ENCODE measurements at places on chromosomes 2 and 18.

- DNase-seq = no peak
Measured at GRCh38 chr18:46213295-46213694, 109.1 kb downstream of the HAUS1 start.

DNA sequence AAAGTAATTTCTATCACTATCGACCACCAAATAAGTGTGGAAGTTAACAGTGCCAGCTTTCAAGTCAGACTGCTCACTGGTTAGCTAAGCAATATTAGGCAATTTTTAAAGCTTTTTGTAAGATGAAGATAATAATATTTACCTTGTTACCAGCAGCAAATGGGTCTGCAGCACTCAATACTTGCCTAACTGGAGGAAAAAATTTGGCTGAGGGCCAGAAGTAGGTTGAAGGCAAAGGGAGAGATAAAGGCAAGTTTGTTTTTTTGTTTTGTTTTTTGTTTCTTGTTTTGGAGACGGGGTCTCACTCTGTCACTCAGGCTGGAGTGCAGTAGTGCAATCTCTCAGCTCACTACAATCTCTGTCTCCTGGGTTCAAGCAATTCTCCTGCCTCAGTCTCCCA, 675.9 kb downstream of the DPP10 start:
- DNase-seq = no peak

- no peak for DNase-seq
Measured at GRCh38 chr18:61765097-61765496, 127.7 kb downstream of the RNF152 start.

DNA sequence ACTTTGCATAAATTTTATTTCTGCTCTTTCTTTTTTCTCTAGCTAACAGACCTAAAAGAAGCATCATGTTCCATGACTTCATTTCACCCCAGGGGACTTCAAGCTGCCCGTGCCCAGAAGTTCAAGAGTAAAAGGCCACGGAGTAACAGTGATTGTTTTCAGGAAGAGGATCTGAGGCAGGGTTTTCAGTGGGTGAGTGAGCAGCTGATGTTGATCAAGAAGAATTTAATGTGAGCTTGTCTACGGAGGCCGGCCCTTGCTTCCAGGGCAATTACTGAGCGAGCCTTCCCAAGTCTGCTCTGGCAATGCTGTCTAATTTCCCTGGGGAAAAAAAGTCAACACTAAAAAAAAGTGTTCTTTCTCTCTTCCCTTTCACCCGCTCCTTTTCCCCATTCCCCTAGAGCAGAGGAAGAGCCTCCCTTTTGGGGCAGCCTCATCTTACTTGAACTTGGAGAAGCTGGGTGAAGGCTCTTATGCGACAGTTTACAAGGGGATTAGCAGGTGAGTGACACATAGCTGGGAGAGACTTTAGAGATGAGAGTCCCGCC, 1.2 kb downstream of the CDK15 start:
- no peak for DNase-seq

DNA sequence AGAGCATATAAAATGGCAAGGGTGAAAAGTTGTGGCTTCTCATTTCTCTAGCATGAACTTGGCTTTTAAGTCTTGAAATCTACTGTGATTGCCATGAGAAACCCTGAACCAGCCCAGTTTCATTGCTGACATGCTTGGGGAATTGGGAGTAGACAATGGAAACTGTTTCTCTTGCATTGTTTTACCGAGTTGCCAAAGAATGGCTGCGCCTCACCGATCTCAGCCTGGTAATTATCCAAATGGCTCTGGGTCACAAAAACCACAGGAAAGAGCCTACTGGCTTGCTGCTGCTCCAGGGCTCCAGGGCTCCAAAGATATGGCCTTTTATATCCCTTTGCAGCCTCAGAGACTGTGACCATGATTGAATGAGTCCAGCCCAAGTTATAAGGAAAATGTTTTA, 310.4 kb upstream of the NT5C1B start:
- no peak for DNase-seq

- DNase-seq = peak; percentile 48
Measured at GRCh38 chr2:54606393-54606958, 117.0 kb upstream of the EML6 start.

GRCh38 chr2:212173331-212173730, 365.3 kb downstream of the ERBB4 start:
- DNase-seq = no peak

GRCh38 chr2:106812383-106812782, 73.6 kb downstream of the ST6GAL2 start:
- DNase-seq = no peak

GRCh38 chr2:147639386-147639785, 205.4 kb upstream of the ACVR2A start:
- no peak for DNase-seq

DNA sequence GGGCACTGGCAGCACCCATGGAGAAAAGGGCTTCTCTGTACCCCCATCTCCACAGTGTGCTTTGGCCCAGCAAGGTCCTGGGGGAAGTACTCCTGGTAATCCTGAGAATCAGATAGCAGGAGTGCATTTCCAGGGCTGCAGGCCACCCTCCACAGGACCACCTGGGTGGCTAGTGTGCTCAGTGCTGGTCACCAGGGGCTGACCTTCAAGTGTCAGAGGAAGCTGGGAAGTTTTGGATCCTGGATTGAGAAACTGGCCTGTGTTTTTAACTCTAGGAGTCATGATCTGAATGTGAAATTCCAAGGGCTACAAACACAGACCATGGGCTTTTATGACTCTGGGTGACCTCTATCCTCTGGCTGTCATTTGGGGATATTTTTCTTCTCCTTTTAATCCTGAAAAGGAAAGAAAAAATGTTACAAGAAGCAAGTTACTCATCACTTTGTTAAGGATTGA, 9.3 kb downstream of the RHOB start:
- peak; percentile 11 for DNase-seq

- DNase-seq = no peak
Measured at GRCh38 chr2:120323807-120324399, 22.0 kb upstream of the INHBB start.

GRCh38 chr18:49630246-49630699, 68.4 kb downstream of the LIPG start:
- no peak for DNase-seq

DNA sequence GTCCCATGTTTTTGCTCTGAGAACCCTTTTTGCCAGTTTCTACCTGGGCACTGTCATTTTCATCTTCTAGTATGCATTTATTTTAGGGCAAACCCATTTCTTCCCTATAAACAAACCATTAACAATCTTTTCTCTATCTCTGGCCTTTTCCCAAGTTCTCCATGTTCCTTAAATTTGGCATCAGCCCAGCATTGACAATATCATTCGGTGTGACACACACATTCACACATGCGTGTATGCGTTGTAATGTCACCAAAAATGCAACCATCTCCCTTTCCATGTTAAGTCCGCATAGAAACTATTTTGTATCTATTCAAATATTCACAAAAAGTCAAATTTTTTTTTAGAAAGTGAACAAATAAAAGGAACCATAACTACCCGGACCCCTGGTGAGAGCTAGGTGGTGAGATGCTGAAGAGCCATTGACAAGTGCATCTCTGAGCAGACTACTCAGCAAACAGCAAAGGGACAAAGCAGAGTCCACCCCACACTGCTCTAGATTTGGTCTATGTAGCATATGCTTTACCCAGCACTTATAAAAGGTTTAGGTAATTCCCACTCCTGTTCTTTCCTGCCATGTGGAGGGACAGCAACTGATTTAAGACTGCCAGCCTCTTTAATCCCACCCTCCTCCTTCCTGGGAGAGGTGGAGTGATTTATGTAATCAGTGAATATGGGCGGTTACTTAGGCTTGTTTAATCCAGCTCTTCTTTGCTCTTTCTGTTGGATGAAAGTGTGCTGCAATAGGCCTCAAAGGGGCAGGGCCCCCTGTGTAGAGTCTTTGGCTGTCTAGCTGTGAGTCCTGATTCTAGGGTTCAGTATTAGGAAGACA, 124.1 kb downstream of the METTL8 start:
- DNase-seq = no peak

DNA sequence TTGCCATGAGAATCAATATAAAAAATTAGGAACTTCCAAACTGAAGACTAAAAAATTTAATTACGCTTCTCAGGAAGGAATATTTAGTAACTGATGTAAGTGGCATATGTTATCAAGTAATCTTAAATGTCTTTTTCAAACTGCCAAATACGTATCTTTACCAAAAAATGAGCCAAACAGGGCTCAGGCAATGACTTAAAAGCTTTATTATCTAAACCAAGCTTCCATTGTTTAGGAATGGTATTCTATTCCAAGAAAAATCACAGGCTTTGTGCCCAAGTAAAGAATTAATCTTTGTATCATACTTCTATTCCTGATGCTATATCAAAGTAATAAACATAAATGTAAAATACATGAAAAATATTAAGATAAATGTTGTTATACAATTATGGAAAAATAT, 71.7 kb upstream of the GRB14 start:
- no peak for DNase-seq

DNA sequence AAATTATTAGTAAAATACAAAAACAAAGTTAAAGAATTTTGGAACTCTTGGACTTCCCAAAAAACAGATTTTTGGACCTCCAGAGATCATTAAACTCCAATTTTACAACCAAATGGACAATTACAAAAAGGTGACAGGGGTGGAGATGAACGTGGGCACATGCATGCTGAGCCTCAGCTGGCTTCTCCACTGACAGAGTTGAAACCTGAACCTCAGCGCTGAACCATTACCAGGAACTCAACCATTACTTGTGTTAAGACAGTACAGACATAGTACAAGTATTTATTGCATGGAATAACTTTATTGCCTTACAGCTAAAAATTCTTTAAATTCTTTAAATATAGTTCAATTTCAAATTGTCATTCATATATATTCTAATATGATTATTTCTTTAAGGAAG, 33.0 kb upstream of the KIDINS220 start:
- DNase-seq = no peak

DNA sequence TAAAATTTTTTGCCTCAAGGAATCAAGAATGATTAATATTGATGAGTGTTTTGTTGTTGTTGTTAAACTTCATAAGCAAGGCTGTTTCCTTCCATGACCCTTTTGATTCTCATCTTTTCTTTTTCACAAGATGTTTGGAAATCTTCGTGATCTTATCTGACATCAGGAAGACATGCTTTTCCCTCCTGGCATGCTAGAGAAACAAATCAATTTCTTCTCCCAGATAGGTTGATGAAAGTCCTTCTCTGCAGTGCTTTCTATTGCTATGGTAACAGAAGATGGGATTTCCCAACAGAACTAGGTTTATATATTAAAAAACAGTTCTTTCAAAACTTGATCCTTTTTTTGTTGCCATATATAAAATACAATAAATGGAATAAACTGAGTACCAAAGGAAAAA, 85.2 kb downstream of the EML6 start:
- no peak for DNase-seq

Data from head of caudate nucleus (tissue), 42 donors.